ENCODE measurements at places on chromosomes 13 and 19.

- DNase-seq = no peak
Observed at GRCh38 chr13:65414187-65414586, 1815.9 kb downstream of the PCDH9 start.

GRCh38 chr19:6354098-6354674 lies 7.1 kb upstream of the CLPP start:
- DNase-seq = no peak

GRCh38 chr19:52694921-52695320 lies 39.9 kb downstream of the ZNF611 start:
- no peak for DNase-seq

GRCh38 chr13:91722267-91722884 lies 324.0 kb downstream of the GPC5 start:
- DNase-seq = no peak

DNA sequence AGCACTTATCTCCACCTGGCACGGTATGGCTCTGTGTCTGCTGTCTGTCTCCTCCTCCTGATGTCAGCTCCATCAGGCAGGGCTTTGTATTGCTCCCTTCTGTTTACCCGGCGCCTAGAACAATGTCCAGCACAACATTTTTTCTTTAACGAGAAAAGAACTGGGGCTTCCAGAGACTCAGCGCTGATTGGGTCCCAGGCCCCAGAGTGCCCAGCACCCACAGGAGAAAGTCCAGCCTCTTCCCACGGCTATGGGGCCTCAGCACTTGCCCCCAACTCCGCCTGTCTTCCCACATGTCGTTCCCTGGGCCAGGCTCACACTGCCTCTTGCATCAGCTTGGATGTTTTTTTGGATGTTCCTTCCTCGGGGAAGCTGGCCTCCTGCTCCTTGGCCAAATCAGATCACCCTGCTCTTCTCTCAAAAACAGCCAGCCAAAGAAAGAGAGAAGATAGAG lies 6.9 kb downstream of the MYPOP start:
- DNase-seq = no peak

- DNase-seq = no peak
Observed at GRCh38 chr19:14515501-14516047, 2.6 kb downstream of the DNAJB1 start.

DNA sequence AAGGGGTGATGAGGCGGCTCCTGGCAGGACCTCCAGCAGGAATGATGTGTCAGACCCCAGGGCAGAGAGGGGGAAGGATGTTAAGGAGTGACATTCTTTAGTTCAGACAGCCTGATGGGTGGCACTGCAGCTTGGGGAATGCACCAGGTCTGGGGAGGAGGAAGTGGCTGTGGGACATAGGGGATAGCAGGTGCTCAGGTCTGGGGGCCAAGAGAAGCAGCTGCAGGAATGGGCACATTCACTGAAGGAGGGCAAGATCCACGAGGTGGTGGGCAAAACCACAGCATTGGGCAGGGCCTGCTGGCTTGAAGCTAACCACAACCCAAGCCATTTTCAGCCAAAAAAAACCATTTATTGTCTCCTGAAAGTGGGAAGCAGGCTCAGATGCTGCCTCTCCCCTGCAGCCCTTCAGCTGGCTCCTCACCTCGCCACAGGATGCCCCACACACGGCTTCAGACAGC lies 26.5 kb downstream of the COMP start:
- DNase-seq = no peak

GRCh38 chr13:97491452-97491851 lies 57.5 kb downstream of the RAP2A start:
- DNase-seq = no peak

DNA sequence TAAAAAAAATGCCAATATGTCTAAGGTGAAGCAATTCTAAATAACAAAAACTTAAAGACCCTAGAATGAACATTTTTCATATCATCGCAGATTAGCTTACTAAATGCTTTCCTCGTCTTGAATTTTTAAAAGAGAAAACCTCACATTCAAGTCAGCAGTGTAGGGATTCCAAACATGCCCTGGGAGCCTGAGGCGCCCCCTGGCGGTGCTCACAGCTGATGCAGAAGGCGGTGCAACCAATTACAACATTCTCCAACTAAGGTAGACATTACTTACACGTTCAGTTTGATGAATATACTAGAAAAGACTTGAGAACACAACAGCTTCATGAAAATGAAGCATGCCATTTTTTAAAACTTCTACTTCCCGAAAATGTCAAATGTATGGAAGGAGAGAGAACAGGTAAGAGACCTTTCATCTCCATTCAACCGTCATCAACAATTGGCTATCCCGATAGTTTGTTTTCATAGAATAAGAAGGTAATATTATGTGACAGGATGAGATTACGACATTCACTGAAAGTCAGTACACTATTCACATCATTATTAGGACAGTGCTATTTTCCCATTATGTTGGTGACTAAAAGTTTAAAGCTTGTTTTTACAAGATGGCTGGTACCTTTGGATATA lies 304.4 kb downstream of the DCLK1 start:
- DNase-seq = no peak

DNA sequence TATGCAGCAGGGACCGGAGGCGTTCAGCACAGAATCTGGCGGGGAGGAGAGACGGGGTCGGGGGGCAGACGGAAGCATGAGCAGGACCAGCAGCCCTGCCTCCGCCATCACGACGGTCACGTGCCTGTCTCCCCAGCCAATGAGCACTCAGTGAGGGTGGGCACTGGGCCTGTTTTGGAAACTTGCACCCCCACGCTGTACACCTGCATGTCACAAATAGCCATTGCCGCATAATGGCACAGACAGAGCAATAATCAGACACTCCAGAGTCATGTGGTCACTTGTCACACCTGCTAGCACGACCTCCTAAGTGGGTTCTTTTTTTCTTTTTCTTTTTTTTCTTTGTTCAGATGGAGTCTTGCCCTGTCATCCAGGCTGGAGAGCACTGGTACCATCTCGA lies 8.8 kb downstream of the ERCC2 start:
- DNase-seq = no peak

GRCh38 chr13:91544723-91545122 lies 146.3 kb downstream of the GPC5 start:
- DNase-seq = no peak

DNA sequence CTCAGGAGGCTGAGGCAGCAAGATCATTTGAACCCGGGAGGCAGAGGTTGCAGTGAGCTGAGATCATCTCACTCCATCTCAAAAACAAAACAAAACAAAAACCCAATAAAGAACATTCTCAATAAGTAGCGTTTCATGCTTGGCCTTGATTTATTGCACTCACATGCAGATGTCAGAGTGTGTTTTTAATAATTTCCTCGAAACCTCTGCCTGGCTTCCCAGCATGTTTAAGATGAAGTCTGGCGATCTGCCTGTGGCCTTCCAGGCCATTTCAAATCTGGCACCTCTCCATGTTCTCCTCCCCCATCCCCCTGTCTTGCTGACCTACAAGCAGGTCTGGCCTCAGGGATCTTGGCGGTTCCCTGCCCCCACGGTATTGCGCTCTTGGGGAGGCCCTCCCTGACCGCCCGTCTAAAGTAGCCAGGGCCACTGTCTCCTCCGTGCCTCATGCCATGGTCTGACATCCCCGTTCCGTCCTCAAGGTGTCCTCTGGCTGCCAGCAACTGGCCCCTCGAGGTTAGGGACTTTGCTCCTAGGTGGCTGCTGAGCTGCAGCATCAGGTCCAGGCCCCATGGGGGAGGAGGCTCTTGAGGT lies 1.6 kb downstream of the WDR88 start:
- no peak for DNase-seq

DNA sequence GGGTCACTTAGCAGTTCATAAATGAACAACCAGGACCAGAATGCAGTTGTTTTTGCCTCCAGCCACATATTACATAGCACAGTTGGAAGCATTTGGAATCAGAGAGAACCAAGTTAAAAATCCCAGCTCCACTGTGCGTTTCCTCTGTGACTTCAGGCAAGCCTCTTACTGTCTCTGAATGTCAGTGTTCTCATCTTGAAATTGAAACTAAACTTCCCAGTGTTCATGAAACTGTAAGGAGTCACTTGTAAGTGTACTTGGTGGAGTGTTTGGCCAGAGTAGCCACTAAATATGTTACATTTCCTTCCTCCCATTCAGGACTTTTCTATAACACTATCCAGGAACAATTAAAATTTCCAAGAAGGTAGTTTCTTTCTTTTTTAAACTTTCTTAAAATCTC lies 276.8 kb downstream of the KCNRG start:
- no peak for DNase-seq

DNA sequence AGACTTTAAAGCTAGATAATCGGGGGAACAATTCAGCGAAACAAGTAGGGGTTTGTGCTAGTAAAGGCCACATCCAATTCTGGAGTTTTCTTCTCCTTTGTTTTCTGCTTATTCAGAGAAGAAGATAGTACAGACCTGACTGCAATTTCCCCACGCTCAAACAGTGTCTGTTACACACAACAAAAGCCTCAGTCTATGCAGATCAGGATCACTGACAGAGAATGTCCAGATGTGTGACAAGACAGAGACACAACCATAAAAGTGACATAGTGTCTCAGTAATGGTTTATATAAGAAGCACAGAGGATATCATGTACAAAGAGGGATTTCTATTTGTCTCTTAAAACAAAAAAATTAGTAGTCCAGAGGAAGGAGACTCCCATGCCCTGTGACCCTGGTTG lies 70.7 kb upstream of the GTF3A start:
- DNase-seq = no peak

- no peak for DNase-seq
Observed at GRCh38 chr19:10895920-10896319, 24.6 kb downstream of the CARM1 start.

- no peak for DNase-seq
Observed at GRCh38 chr19:56987184-56987583, 132.6 kb upstream of the USP29 start.

DNA sequence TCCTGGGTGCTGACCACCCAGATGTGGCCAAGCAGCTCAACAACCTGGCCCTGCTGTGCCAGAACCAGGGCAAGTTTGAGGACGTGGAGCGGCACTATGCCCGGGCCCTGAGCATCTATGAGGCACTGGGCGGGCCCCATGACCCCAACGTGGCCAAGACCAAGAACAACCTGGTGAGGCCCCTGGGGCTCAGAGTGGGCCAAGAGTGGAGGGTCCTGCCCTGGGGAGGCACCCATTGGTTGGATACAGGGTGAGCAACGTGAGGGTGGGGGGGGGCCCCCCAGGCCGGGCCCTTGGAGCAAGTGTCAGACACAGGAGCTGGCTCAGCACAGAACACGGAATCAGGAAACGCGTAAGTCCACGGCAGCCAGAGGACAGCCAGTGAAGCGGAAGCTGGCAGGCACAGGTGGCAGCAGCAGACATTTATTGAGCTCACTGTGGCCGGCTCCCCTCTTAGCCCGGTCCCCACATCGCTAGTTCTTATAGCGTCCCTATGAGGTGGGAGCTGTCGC lies 8.9 kb downstream of the KLC3 start:
- DNase-seq = no peak

- DNase-seq = no peak
Observed at GRCh38 chr13:71587817-71588216, 279.2 kb downstream of the DACH1 start.

- DNase-seq = no peak
Observed at GRCh38 chr19:45321848-45322247, 827 bp downstream of the CKM start.

- DNase-seq = no peak
Observed at GRCh38 chr19:33390908-33391630, 17.6 kb downstream of the CEBPG start.

GRCh38 chr13:94607939-94608338 lies 6.3 kb downstream of the GPR180 start:
- DNase-seq = no peak

GRCh38 chr19:2332341-2333026 lies 4.0 kb downstream of the SPPL2B start:
- DNase-seq = no peak

- no peak for DNase-seq
Observed at GRCh38 chr13:85717921-85718320, 81.3 kb downstream of the SLITRK6 start.

- DNase-seq = no peak
Observed at GRCh38 chr19:29096896-29097295, 116.1 kb downstream of the UQCRFS1 start.

DNA sequence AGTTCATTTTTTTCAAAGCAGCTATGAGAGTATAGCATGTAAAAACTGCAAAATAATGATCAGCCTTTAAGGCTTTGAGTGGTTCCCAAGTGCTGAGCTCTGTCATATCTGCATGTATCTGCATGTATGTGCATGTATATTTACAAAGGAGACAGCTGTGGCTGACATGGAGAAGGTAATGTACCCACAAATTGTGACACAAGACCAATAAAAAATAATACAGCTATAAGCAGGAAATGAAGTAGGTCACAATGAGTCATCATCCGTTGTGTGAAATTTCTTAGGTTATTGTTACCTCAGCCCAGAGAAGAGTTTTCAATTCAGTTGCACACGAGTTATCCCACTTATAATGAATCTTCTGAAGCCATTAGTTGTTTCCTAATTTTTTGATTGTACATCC lies 60.9 kb upstream of the MED4 start:
- DNase-seq = no peak

DNA sequence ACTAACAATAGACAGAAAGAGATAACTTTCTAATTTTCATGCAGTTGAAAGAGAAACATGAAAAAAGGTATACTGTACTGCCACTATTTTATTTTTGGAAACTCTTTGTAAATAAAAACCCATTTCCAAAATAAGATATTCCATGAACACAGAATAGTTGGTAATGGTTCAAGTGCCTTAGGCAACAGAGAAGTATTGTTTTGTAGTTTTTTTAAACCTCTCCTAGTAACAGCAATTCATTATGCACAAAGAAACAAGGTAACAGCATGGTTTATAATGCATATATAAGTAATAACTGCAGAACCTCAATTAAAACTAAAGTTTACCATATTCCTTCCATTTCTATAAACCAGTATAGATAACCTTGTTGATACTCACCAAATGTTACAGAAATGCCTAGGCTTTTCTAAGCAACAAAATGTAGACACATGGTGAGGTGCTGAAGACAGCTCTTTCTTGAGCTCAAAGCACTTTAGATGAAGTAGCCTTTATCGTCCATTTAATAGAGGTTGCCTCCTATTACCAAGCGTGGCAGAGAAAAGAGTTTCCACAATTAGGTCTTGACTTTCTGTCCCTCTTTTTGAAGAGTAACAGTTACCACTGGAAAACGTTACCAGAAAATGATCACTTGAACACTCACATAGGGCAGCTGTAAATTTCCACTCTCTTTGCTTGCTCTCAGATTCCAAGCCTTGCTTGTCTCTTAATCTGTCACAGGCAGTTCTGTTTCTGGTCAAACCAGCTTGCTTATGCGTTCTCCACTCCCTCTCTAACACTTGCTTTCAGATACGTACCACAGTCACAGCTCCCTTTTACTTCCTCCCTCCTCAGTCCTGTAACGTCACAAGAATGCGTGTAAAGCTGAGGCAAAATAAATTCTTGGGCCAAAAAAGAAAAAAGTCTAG lies 42.9 kb downstream of the CAB39L start:
- no peak for DNase-seq

DNA sequence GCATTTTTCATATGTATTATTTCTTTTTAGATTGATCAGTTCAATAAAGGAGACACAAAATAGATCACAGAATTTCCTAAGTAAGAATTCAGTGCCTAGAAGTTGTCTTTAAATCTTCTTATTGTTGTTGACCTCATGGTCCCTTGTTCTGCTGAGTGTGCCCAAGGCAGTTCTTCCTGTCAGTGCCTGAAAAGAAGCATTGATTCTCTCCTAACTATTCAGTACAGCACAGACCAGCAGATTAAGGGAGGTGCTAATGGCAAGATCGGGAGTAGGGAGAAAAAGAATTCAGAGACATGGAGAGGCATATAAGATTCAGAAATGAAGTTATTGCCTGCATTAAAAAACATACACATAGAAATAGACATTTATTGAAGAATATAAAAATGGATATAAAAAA lies 180.5 kb upstream of the PCDH9 start:
- DNase-seq = no peak

- DNase-seq = no peak
Observed at GRCh38 chr13:19622193-19622592, 11.3 kb upstream of the MPHOSPH8 start.

- peak; percentile 11 for DNase-seq
Observed at GRCh38 chr19:50003810-50004419, 21.3 kb downstream of the VRK3 start.

Data from stimulated activated CD8-positive, alpha-beta memory T cell treated with anti-CD3 and anti-CD28 coated beads, Interleukin-15, amount 100 ng/mL, for 4 hours (primary cell).